ENCODE measurements at places on chromosomes 2 and 18.

DNA sequence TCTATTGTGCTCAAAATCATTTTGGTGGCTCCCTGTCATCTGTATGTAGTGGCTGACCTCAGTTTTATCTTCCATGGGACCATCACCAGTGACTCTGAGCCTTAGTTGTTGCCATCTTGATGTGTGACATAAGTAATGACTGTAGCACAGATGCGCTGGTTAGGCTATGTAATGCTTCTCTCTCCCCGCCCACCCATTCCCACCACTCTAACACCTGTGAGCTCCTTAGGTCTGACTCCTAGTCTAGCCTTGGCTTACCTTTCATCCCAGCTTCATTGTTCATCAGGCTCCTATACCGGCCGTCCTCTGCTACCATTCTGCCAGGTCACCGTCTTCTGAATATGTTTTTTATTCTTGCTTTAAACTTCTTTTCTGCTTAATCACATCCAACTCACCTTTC lies 17.2 kb downstream of the MYO1B start:
- DNase-seq, result no peak

- DNase-seq, result no peak
Measured at GRCh38 chr18:39453882-39454281, 1888.3 kb upstream of the CELF4 start.

DNA sequence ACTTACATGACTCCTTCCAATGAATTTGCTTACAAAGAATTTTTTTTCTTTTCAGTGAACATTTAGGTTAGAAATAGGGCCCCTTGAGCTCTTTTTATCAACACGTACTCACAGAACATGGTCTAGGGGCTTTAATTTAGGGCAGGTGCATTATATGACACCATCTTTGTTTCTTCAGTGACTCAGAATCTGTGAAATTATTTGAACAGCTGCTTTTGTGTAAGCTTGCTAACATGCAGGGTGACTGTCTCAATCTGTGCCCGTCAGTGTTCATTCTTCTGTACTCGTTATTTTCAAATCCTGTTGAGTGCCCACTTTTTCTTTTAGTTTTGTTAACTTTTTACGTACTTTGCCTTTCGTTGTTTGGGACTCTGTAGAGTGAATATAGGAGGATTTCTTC lies 52.8 kb upstream of the CABYR start:
- no peak for DNase-seq

DNA sequence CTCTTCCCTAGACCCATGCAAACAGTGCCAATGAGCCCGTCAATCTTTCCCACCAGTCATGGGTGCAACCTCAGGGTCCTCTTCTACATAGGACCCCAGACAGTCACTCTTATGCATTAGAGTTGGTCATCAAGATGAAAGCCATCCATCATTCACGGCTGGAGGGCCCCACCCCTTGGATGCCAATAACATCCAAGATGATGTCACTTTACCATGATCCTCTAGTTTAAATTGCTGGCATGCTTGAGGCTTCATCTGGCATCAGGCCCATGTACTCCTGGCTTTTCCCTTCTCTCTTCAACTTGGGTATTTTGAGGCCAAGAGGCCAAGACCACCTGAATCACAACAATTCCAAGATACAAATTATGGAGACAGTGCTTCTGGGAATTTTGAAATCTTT lies 91.1 kb upstream of the MAPK4 start:
- DNase-seq, result no peak

DNA sequence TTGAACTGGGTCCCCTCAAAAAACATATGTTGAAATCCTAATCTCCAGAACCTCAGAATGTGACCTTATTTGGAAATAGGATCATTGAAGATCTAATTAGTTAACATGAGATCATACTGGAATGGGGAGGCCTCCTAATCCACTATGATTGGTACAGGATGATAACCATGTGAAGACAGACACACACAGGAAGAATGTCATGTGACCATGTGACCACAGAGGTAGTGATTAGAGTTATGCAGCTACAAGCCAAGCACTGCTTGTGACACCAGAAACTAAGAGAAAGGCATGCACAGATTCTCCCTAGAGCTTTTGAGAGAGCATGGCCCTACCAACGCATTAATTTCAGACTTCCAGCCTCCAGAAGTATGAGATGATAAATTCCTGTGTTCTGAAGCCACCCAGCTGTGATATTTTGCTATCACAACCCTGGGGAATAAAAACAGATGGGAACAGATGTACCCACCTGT lies 47.0 kb upstream of the TGIF1 start:
- no peak for DNase-seq

DNA sequence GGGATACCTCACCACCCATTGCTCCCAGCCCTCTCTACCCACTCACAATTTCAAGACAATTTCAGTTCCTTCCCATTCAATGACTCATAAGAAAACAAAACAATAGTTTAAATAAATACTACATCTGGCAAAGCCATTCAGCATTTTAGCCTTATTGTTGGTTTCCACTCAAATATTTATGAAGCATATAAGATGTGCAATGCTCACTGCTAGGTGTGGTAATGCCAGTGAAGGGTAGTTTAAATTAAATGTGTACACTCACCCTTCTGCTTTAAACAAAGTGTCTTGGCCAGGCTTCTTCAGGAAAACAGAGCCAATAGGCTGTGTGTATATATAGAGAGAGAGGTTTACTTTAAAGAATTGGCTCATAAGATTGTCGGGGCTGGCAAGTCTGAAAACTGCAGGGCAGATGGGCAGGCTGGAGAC lies 37.0 kb downstream of the INO80C start:
- no peak for DNase-seq

- DNase-seq, result no peak
Measured at GRCh38 chr2:73856214-73856613, 27.5 kb downstream of the STAMBP start.

Measured in CD4-positive, alpha-beta T cell (primary cell).